Astrocyte of the spinal cord (primary cell): ENCODE measurements at places on chromosomes 12 and 14.

GRCh38 chr12:66168410-66168809, 1.4 kb downstream of the TMBIM4 start:
- no peak for DNase-seq

- DNase-seq = no peak
Observed at GRCh38 chr12:67220065-67220464, 49.1 kb upstream of the CAND1 start.

DNA sequence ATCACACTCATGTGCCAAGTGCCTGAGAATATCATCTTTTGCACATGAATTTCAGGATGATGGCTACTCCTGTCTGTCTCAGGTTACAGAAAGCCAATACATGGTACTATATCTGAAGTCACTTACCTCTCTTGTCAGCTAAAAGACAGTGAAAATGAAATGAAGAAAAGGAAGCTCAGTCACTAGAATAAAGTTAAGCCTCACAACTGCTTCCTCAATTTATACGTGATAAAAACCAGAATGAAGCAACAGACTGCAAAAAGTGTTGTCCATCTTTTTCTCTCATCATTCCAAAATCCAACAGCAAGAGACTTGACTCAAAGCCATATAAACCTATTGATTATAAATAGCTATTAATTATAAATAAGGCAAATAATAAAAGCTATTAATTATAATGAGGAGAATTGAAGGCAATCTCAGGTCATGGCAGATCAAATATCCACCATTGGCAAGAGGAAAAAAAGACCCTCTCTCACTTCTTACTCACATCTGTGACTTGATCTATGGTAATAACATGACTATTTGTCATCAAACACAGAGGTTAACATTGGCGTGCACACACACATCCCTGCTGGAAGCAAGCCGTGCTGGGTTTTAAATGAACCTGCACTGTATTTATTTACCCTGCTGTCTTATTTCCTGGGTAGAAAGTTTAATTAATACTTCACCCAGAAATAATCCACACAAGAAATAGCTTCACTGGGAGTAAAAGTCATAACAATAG, 10.0 kb downstream of the NIN start:
- no peak for DNase-seq

DNA sequence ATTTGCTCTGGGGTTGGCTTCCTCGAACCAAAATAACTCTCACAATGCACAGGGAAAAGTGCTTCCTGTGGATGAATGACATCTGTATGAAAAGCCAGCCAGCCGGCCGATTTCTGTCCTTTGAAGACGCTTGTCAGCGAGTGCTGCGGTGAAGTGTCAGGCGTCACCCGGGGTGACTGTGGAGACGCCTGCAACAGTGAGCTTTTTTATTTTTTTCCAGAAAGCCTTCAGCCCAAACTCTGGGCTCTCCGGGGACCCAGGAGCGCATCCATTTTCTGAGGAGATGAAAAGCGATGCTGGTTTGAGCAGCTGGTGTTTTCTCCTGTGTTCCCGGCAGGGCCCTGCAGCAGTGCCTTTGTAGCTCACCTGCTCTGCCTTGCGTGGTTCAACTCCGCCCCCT, 147.9 kb upstream of the MYL2 start:
- no peak for DNase-seq

GRCh38 chr12:24639641-24640040, 309.3 kb downstream of the BCAT1 start:
- DNase-seq = no peak

DNA sequence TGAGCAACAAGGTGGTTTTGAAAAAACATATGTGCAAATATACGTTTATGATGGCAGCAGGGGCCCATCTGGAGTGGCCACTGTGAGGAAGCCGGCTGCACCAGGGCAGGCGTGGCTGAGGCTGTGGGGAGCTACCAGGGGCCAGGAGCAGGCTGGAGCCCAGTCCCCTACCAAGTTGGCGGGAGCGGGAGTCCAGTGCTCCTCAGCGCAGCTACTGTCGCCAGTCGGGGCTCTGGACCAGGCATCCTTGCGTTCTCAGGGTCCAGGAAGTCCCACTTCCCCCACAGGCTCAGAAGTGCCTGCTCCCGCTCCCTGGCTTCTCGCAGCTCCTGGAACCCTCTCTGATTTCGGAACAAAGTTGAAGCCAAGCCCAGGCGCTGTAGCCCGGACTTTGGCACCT, 1377.5 kb upstream of the FLRT2 start:
- DNase-seq = no peak

GRCh38 chr12:85076688-85077430, 40.7 kb downstream of the LRRIQ1 start:
- peak; percentile 93 for DNase-seq
